ENCODE measurements at places on chromosomes 11 and 22.

- no peak overlapping the region for H3K4me3 ChIP-seq
- no peak overlapping the region for H3K27ac ChIP-seq
- DNase-seq: no peak
- no peaks in the 10 kb centered on the region for H3K27me3 ChIP-seq
- H3K36me3 ChIP-seq: peaks cover 5% of the 10 kb centered on the region
Measured at GRCh38 chr11:123590296-123590912, 64.0 kb downstream of the SCN3B start.

DNA sequence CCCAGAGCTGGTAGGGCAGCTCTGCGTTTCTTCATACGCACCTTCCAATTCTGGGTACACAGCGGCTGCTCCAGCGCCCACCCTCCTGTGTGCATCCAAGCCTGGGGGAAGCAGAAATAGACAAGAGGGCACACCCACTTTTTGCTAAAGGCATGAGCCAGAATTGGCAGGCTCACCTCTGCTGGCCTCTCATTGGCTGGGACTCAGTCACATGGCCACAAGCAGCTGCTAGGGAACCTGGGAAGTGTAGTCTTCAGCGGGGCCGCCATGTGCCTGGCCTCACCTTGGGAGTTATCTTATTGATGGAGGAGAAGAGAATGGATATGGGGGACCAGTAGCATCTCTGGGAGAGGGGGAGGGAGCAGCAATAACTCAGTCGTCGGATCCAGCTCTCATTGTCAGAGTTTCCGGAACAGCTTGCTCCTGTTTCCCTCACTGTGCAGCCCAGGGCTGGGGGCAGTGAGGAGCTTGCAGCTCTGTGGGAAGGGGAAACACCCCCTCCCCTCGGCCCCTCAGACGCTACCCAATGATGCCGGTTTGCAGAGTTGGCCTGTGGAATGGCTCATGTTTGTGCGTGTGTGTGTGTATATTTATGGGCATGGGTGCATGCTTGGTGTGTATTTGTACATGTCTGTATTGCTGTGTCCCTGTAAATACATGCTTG lies 11.8 kb upstream of the MIEF1 start:
- no peaks in the 10 kb centered on the region for H3K36me3 ChIP-seq
- DNase-seq: peak; percentile 74

GRCh38 chr11:45021692-45022141 lies 71.0 kb upstream of the TP53I11 start:
- peaks cover 6% of the 10 kb centered on the region for H3K4me1 ChIP-seq
- no peak for DNase-seq
- no peaks in the 10 kb centered on the region for H3K36me3 ChIP-seq
- H3K27ac ChIP-seq: no peak overlapping the region
- no peak overlapping the region for H3K4me3 ChIP-seq
- peaks cover 10% of the 10 kb centered on the region for H3K27me3 ChIP-seq

DNA sequence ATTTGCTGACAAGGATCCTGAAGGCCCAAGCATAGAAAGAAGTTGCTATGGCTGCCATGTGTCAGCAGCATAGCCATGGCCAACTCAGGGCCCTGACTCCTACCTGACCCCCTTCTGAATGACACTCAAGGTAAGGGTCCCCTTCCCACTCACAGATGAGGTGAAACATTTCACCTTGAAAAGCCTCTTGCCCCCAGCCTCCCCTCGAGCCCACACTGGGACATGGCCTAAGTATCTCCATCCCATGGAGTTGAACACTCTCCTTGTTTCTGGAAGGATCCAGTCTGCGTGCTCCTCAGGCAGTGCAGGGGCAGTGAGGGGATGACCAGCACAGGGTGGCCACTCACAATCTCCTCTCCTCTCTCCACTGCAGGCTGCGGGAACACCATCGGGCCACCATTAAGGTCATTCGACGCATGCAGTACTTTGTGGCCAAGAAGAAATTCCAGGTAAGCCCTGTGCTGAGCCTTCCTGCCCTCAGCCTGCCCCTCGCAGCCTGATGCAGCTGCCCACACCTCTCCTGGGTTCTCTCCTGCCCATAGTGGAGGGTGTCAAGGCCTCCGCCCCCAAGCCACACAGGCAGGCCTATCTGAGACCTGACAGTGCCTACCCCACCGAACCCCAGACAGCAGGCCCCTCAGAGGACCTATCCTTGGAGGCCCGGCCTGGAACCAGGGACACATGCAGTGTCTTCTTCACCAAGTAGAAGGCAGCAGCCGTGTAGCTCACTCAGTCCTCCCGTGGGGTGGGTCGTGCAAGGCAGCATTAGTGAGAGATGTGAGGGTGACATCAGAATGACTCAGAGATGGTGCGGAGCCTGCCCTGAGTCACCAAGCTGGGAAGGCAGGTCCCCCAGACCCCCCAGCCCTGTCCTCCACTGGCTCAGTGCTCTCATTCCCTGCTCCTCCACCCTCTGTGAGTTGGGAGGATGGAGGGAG lies 68.9 kb upstream of the KCNQ1OT1 start:
- peaks cover 2% of the 10 kb centered on the region for H3K27me3 ChIP-seq
- no peak overlapping the region for H3K27ac ChIP-seq
- no peak for DNase-seq
- H3K4me1 ChIP-seq: peaks cover 2% of the 10 kb centered on the region
- H3K4me3 ChIP-seq: no peak overlapping the region
- H3K36me3 ChIP-seq: no peaks in the 10 kb centered on the region

GRCh38 chr22:19693981-19694670 lies 20.2 kb upstream of the SEPTIN5 start:
- DNase-seq: no peak
- H3K36me3 ChIP-seq: no peaks in the 10 kb centered on the region
- no peaks in the 10 kb centered on the region for H3K4me1 ChIP-seq
- no peak overlapping the region for H3K27ac ChIP-seq

GRCh38 chr11:117186431-117186761 lies 7.9 kb downstream of the SIDT2 start:
- no peaks in the 10 kb centered on the region for H3K4me1 ChIP-seq
- H3K4me3 ChIP-seq: no peak overlapping the region
- no peak for DNase-seq
- H3K36me3 ChIP-seq: peaks cover 11% of the 10 kb centered on the region
- H3K27ac ChIP-seq: no peak overlapping the region
